ENCODE measurements at places on chromosomes 3 and 15. TPM values are rescaled to one million over a fixed set of nuclear protein-coding genes. Genes with fewer than 3 reads are reported as not detected.

Gene FANCD2OS
- total RNA-seq, result not detected

Gene CLRN1
- total RNA-seq, result not detected

Gene FRMD4B
- total RNA-seq, result 2.1 TPM

Gene REC114
- total RNA-seq, result not detected

Gene FEZF2
- not detected for total RNA-seq

Gene OR5K1
- not detected for total RNA-seq

Gene SIDT1
- not detected for total RNA-seq

Gene ADGRG7
- 0.63 TPM for total RNA-seq

GRCh38 chr3:112814266-112814665 lies 32.4 kb downstream of the CD200R1L start:
- no peak for DNase-seq
- no peaks in the 10 kb centered on the region for H3K36me3 ChIP-seq
- peaks cover 7% of the 10 kb centered on the region for H3K4me1 ChIP-seq
- no peak overlapping the region for H3K27ac ChIP-seq
- H3K4me3 ChIP-seq, result no peak overlapping the region
- no peaks in the 10 kb centered on the region for H3K27me3 ChIP-seq

- peaks cover 23% of the 10 kb centered on the region for H3K4me1 ChIP-seq
- H3K36me3 ChIP-seq, result no peaks in the 10 kb centered on the region
- H3K4me3 ChIP-seq, result no peak overlapping the region
- no peak for DNase-seq
- no peak overlapping the region for H3K27ac ChIP-seq
Observed at GRCh38 chr3:57981483-57982087, 26.6 kb upstream of the FLNB start.

GRCh38 chr3:141454906-141455602 lies 31.8 kb upstream of the RASA2 start:
- no peak overlapping the region for H3K27ac ChIP-seq
- no peak overlapping the region for H3K4me3 ChIP-seq
- H3K36me3 ChIP-seq, result no peaks in the 10 kb centered on the region
- H3K27me3 ChIP-seq, result no peaks in the 10 kb centered on the region
- DNase-seq, result peak; percentile 73

DNA sequence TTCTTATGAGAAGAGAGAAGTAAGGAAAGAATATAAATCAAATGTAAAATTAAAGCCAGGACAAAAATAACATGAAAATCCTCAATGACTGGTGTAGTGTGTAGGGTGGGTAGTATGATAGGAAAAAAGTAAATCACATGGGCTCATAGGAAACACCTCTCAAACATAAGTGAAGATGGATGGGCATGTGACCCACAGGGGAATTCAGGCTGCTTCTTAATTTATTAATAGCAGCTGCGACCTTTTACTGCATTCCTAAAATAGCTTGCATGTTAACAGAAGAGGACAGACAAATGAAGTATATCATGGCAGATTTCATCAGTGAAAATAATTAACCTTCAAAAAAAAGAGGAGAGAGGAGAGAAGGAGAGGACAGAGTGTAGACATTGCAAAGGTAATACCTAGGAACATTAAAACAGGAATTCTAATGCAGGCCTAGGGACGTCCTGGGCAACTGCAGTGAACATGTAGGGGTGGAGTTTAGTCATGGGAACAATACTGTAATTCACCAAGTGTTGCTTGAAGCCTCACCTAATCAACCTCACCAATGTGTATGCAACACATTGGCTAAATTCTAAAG lies 132.9 kb downstream of the KCNMB2 start:
- no peak overlapping the region for H3K4me3 ChIP-seq
- no peak overlapping the region for H3K27ac ChIP-seq
- no peak for DNase-seq
- H3K4me1 ChIP-seq, result peaks cover 6% of the 10 kb centered on the region
- no peaks in the 10 kb centered on the region for H3K36me3 ChIP-seq

DNA sequence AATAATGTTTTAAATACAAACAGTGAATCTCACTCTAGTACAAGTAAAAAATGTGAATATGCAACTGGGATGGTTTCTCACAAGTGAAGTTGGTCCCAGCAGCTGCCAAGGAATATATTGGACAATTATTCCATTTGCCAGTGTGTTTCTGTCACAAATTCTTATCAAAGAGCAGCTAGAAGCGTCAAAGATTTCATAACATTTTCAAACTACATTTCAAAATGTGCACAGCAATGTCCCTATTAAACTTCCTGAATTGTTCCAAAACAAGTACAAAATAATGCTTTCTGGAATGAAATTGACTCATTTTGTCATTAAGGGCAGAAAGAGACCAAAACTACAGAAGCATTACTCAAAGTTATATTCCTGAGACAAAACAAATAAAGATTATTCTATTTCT lies 38.3 kb downstream of the GPR176 start:
- H3K36me3 ChIP-seq, result no peaks in the 10 kb centered on the region
- no peak overlapping the region for H3K4me3 ChIP-seq
- H3K4me1 ChIP-seq, result peaks cover 11% of the 10 kb centered on the region
- no peaks in the 10 kb centered on the region for H3K27me3 ChIP-seq
- DNase-seq, result no peak
- H3K27ac ChIP-seq, result no peak overlapping the region

DNA sequence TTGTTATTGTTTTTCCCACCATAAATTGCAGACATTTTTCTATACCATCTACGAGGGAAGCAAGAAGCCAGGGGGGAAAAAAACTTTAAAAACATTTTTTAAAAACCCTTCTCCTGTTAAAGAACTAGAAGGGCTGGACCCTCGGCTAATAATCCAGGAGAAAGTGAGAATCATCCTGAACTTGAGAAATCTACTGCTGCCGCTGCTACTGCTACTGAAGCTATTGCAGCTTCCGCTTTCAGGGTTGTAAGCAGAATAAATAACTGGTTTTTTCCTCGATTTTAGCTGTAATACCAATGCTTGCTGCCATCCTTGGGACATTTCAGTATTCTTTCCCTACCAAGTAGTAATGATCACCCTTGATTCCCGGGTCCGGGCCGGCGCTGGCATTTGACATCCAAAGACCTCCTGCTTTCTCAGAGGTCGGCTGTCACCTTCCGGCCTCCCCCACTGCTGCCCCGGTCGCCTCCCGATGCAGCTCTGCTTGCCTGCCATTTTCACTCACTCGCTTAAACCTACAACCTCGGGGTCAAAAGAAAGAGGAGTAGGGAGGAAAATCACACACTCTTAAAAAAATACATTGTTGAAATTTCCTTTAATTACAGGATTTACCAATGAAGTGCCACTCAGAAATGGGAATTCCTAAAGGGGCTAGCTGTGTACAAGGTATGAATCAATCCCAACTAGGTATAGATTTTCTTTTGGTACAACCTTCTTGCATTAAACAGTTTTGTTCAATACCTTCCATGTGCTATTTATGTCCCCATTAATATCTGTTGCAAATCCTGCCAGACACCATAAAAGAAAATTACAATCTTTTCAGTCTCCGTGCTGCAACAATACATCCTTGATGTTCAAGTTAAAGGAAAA lies 674 bp upstream of the MECOM start:
- H3K36me3 ChIP-seq, result no peaks in the 10 kb centered on the region
- H3K27ac ChIP-seq, result no peak overlapping the region
- H3K4me1 ChIP-seq, result peaks cover 8% of the 10 kb centered on the region
- H3K27me3 ChIP-seq, result peaks cover 84% of the 10 kb centered on the region
- peak; percentile 76 for DNase-seq

DNA sequence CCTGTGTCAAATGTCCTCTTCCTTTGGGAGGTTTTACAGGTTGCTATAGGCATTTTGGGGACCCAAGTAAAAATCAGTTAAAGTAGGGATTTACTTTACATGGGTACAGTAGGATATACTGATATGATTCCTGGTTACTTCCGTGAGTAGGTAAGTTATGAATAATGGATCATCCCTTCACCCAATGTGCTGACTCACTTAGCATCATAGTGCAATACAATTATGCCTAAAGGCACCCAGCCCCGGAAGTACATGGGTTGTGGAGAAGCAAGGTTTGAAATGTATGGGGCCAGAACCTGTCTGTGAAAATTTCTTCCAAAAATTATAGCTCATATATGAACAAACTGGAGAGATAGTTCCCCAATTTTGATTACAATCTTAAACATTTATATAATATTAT lies 64.0 kb downstream of the GLB1 start:
- no peak for DNase-seq
- H3K27me3 ChIP-seq, result no peaks in the 10 kb centered on the region
- H3K36me3 ChIP-seq, result peaks cover 15% of the 10 kb centered on the region
- H3K4me1 ChIP-seq, result no peaks in the 10 kb centered on the region
- no peak overlapping the region for H3K27ac ChIP-seq
- H3K4me3 ChIP-seq, result no peak overlapping the region

- no peak overlapping the region for H3K27ac ChIP-seq
- H3K4me1 ChIP-seq, result no peaks in the 10 kb centered on the region
- no peaks in the 10 kb centered on the region for H3K27me3 ChIP-seq
- DNase-seq, result no peak
Observed at GRCh38 chr3:197709135-197709534, 27.6 kb downstream of the RUBCN start.

GRCh38 chr3:15768421-15769255 lies 29.1 kb downstream of the ANKRD28 start:
- no peak for DNase-seq
- no peak overlapping the region for H3K4me3 ChIP-seq
- peaks cover 6% of the 10 kb centered on the region for H3K36me3 ChIP-seq
- H3K27ac ChIP-seq, result no peak overlapping the region
- no peaks in the 10 kb centered on the region for H3K27me3 ChIP-seq
- H3K4me1 ChIP-seq, result no peaks in the 10 kb centered on the region

GRCh38 chr3:66567077-66567476 lies 66.3 kb upstream of the LRIG1 start:
- H3K4me3 ChIP-seq, result no peak overlapping the region
- no peaks in the 10 kb centered on the region for H3K36me3 ChIP-seq
- H3K27ac ChIP-seq, result no peak overlapping the region
- H3K4me1 ChIP-seq, result peaks cover 3% of the 10 kb centered on the region
- no peak for DNase-seq

DNA sequence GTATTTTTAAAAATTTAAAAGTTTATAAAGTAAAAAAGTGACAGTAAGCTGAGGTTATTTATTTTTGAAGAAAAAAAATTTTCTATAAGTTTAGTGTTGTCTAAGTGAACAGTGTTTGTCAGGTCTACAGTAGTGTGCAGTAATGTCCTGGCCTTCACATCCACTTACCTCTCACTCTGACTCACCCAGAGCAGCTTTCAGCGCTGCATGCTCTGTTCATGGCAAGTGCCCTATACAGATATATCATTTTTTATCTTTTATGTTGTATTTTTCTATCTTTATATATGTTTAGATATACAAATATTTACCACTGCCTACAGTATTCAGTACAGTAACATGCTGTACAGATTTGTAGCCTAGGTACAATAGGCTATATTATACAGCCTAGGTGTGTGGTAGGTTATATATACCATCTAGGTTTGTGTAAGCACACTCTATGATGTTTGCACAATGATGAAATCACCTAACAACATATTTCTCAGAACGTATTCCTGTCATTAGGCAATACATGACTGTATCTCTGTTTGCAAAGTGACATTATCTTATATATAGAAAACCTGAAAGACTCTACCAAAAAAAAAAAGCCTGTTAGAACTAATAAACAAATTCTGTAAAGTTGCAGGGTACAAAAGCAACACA lies 75.9 kb upstream of the TMC3 start:
- no peak for DNase-seq
- no peak overlapping the region for H3K27ac ChIP-seq
- no peaks in the 10 kb centered on the region for H3K4me1 ChIP-seq

DNA sequence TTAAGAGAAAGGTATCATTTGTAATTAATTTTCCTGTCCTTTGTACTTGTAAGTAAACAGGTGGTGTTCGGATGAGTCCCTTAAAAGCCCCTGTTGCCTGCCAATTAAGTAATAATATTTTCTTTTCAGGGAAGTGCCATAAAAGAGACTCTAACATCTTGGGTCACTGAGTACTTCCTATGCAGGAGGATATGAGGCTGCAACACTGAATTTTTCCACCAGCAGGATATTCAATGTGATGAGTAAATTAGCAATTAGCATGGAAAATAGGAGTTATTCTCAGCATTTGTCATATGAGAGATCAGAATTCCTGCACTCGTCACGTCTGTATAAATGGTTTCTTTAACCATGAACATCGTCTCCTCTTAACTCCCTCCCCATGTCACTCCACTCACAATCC lies 45.4 kb downstream of the WWTR1 start:
- H3K4me3 ChIP-seq, result no peak overlapping the region
- DNase-seq, result no peak
- peaks cover 3% of the 10 kb centered on the region for H3K36me3 ChIP-seq
- no peaks in the 10 kb centered on the region for H3K27me3 ChIP-seq
- no peaks in the 10 kb centered on the region for H3K4me1 ChIP-seq
- H3K27ac ChIP-seq, result no peak overlapping the region

DNA sequence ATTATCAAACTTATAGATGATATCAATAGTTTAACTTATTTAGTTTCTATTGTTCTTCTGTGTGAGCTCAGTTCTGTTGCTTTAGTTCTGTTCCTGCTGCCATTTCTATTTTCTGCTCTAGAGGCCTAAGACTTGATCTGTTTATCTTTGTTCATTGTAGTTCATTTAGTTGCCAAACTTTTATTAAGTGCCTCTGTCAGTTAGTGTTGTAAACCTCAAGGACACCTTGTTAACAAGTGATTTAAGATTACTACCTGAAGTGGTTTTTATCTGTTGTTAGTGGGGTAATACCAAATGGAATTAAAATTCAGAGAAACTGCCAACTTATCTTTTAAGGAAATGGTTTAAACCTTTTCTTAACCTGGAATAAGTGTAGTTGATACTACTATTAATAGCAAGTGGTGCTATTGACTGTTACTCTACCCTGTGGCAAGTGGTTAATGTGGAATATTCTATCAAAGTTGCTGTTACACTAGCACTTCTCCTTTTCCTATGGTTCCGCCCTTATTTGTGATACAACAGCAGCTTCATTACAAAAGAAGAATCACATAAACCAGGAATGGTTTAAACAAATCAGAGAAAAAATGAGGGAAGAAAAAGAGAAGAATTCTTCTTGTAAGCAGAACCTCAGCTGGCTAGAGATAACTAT lies 500.6 kb upstream of the GOLIM4 start:
- H3K27ac ChIP-seq, result no peak overlapping the region
- no peak for DNase-seq
- H3K27me3 ChIP-seq, result no peaks in the 10 kb centered on the region
- no peak overlapping the region for H3K4me3 ChIP-seq
- H3K36me3 ChIP-seq, result no peaks in the 10 kb centered on the region

- no peaks in the 10 kb centered on the region for H3K36me3 ChIP-seq
- DNase-seq, result no peak
- H3K4me1 ChIP-seq, result peaks cover 8% of the 10 kb centered on the region
Observed at GRCh38 chr15:74207652-74208440, 5.3 kb upstream of the STRA6 start.

- no peaks in the 10 kb centered on the region for H3K36me3 ChIP-seq
- no peak overlapping the region for H3K27ac ChIP-seq
- no peak for DNase-seq
- H3K4me1 ChIP-seq, result no peaks in the 10 kb centered on the region
- no peak overlapping the region for H3K4me3 ChIP-seq
- H3K27me3 ChIP-seq, result no peaks in the 10 kb centered on the region
Observed at GRCh38 chr15:34810443-34811129, 15.2 kb upstream of the ACTC1 start.

GRCh38 chr15:41558400-41559238 lies at the start of gene TYRO3:
Gene TYRO3 (plus strand): TSS chr15:41559212. CDS start chr15:41559258, 46 bp downstream.
- peak within 1 kb of the TSS; percentile 94 for H3K4me3 ChIP-seq
- H3K36me3 ChIP-seq, result peaks cover 24% of the 10 kb centered on the region
- H3K27ac ChIP-seq, result no peak within 1 kb of the TSS
- DNase-seq, result peak; percentile 85

Data from endodermal cell (in vitro differentiated cells).